Ureter (tissue), 1 donor: ENCODE measurements at places on chromosomes 11 and 22. TPM values are rescaled to one million over a fixed set of nuclear protein-coding genes. Genes with fewer than 3 reads are reported as not detected.

PANX2 gene
- 1.9 TPM for total RNA-seq

CNIH2 gene
- 2.2 TPM for total RNA-seq

IL17REL gene
- total RNA-seq: not detected

MYRF gene
- 4.7 TPM for total RNA-seq

RIMBP3B gene
- not detected for total RNA-seq

CACNA1I gene
- total RNA-seq: 0.75 TPM

KDELR3 gene
- 7.5 TPM for total RNA-seq

ACR gene
- total RNA-seq: 1.7 TPM

ZC3H12C gene
- total RNA-seq: 19.1 TPM

GLB1L3 gene
- not detected for total RNA-seq

RHOD gene
- 15.2 TPM for total RNA-seq

DNA sequence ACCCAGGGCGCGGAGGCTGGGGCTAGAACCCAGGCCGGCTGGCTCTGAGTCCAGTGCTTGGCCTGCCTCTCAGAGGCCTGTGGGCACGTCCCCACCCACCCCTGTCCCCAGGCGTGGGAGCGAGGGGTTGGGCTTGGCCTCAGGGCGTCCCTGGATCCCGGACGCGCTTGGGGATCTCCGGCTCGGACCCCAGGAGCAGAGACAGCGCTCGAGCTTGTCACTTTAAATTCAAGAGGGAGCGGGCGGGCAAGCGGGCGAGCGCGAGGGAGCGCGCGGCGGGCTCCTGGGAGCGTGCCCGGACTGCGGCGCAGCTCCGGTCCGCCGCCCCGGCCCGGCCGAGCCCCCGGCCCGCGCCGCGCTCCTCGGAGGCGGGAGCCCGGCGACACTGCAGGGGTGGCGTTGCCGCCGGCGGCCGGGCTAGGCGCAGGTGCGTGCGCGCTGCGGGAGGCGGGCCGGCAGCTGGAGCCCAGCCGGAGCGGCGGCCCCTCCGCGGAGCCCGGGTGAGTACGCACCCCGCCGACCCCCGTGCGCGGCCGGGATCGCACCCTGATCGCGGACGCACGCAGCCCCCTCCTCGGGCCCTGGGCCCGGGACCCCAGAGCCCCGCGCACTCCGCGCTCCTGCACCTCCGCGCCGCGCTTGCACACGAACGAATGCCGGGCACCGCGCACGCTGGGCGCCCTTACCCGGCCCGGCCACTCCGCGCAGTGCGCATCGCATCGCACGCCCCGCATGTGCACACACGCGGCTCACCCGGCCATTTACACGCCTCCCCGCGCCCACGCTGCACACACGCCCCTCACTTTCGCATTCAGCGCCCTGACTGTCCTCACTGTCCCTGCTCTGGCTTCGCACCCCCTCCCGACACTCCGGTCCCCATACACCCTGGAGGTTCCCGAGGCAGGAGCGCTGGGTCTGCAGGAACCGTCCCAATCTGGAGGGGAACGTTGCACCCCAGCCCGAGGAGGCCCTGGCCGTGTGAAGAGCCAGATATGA lies at the start of gene SYT12:
Gene SYT12, plus strand, starts transcription at position 174 of the 996 bp plus-strand sequence. CDS start 7,011 bp downstream, outside the sequence.
- DNase-seq: no peak

DNA sequence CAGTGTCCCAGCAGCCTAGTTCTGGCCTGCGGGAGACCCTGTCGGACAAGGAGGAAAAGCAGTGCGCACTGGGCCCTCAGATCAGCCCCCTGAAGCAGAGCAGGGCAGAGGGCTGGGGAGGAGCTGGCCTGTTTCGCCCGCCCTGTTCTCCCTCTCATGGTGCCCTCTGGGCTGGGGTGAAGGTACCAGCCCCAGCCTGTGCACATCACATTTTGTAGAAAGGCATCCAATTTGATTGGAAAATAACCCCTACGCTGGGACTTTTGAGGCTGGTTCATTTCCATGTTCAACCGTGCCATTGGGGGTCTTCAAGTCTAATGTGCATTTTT lies 832 bp upstream of the NAP1L4 start:
- no peak for DNase-seq

DNA sequence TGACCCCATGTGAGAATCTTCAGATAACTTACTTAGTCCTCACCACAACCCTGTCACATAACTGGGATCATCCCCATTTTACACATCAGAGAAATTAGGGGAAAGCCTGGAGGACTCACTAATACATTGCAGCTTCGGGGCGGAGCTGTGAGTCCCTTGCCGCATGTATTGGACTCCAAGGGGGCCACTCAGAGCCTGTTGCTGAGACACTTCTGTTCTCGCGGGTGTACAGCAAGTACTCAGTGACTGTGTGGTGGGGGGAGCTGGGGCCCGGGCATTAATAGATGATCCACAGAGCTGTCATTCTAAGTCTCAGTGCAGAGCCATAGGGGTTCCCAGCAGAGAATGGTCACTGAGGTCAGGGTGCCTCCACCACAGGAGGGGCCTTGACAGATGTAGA lies 13.5 kb downstream of the OAF start:
- DNase-seq: no peak

GRCh38 chr22:30717952-30718351 lies 23.3 kb downstream of the OSBP2 start:
- no peak for DNase-seq

GRCh38 chr11:130087294-130087926 lies 17.7 kb downstream of the APLP2 start:
- DNase-seq: no peak

- no peak for DNase-seq
Observed at GRCh38 chr11:64863391-64864060, 14.9 kb downstream of the EHD1 start.

DNA sequence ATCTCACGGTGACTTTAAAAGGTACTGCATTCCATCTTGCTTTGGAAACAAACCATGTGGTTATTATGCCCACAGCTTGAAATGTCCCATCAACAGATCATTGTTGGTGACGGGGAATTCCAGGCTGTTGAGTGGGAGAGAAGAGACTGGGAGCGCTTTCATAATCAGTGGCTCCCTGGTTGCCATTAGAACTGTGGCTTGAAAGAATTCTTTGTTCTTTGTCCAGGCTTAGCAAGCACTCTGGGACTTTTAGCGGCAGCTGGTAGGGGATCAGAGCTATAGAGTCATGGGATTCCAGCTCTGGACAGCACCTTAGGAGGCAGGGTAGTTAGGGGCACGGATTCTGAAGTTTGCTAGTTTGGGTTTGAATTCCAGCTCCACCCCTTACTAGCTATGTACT lies 22.0 kb downstream of the MMP20 start:
- DNase-seq: no peak

GRCh38 chr11:76698321-76699043 lies 27.9 kb upstream of the LRRC32 start:
- DNase-seq: no peak

- no peak for DNase-seq
Observed at GRCh38 chr11:102421261-102421660, 31.3 kb downstream of the TMEM123 start.

GRCh38 chr11:67264877-67265632 lies 1.2 kb upstream of the GRK2 start:
- peak; percentile 45 for DNase-seq

- DNase-seq: no peak
Observed at GRCh38 chr11:126990716-126991480, 9.7 kb downstream of the KIRREL3 start.

GRCh38 chr11:22458161-22458560 lies 120.0 kb downstream of the SLC17A6 start:
- no peak for DNase-seq

GRCh38 chr11:126640186-126640585 lies 284.7 kb downstream of the ST3GAL4 start:
- no peak for DNase-seq

GRCh38 chr11:13334034-13334786 lies 56.6 kb downstream of the BMAL1 start:
- no peak for DNase-seq

DNA sequence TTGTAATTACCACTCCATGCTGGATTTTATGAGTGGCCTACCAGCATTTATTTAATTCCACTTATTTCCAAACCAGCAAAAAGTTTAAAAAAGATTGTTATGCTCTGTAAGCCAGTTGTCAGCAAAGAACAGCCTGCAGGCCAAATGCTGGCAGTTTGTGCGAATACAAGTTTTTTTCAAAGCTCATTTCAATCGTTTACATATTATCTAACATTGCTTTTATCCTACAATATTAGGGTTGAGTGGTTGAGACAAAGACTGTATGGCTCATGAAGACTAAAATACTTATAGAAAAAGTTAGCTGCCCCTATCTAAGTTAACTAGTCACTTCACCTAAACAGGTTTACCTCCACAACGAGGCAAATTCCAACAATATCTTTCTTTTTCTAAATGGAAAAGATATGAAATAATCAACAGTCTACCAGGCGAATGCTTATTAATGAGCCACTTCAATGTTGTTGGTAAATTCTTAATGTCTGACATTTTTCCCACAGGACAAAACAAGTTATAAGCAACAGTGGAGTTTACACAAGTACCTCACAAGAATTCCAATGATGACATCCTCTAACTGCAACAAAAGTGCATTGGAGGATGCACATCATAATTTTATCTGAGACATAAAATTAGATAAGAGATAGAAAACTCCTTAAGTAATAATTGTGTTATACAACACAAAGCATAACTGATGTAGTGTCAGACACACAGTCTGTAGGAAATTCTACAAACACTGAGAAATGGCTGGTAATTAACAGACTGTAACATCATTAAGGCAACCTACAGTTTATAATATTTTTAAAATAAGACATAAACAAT lies 35.8 kb upstream of the POU2AF2 start:
- no peak for DNase-seq

GRCh38 chr22:46173152-46173551 lies 22.8 kb downstream of the PPARA start:
- no peak for DNase-seq

DNA sequence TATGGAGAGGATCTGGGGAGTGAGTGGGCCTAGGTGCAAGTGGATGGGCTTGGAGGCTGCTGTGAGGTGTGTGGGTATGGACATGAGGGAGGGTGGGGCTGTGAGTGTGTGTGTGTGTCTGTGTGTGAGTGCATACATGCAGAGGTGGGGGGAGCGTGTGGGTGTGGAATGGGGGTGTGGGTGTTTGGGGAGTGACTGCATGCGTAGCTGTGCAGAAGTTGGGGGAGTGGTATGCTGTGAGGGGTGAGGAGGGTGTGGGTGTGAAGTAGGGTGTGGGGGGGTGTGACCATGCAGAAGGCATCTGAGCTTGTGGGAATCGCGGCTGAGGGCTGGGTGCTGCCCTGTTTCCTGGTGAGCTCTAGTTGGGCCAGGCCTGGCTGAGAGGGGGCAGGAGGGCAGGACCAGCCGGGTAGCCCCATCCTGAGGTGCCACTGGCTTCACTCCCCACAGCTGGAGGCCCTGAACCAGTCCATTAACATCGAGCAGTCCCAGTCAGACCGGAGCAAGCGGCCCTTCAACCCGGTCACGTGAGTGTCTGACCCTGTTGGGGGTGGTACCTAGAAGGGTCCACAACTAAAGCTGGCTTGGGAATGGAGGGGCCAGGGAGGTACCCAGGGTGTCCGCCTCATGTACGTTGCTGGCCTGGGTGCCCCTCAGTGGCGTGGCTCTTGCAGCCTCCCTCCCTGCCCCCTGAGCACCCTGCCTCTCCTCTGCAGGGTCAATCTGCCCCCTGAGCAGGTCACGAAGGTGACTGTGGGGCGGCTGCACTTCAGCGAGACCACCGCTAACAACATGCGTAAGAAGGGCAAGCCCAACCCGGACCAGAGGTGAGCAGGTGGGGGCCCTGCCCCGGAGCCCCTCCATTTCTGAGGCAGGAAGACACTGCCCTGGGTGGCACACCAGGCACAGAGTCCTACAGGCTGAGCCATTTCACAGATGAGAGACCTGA lies 16.5 kb downstream of the TMEM258 start:
- no peak for DNase-seq

DNA sequence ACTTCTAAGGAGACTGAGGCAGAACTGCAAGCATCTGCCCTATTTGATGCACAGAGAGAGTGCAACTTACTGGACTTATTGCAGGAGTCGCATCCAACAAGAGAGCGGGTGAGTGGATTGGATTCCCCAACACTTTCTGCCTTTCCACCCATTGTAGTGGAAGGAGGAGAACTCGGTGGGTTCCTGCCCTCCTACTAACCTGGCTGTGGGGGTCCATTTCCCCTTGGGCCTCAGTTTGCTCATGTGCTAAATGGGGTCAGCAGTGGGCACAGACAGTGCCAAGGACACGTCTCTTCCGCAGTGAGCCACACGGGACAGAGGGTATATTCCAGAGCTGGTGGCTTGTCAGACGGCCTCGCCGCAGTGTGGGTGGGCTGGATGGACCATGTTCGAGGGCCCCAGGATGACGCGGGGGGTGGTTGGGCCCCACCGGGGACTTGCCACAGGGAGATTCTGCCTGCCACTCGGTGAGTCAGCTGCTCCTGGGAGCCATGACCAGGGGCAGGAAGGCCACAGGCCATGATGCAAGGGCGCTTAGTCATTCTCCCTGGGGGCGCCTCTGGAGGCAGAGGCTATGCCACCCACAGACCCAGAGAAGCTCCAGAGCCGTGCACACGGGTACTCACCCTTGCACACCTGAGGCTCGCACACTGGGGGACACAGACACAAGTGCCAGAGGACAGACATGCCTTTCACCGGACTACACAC lies 8.2 kb downstream of the ALX4 start:
- no peak for DNase-seq

GRCh38 chr11:113626736-113627135 lies 79.4 kb downstream of the TMPRSS5 start:
- no peak for DNase-seq

GRCh38 chr11:113885897-113886296 lies 10.5 kb upstream of the USP28 start:
- DNase-seq: no peak

GRCh38 chr11:129766898-129767604 lies 48.6 kb upstream of the TMEM45B start:
- no peak for DNase-seq

GRCh38 chr22:19206287-19206686 lies 27.8 kb upstream of the SLC25A1 start:
- DNase-seq: no peak

DNA sequence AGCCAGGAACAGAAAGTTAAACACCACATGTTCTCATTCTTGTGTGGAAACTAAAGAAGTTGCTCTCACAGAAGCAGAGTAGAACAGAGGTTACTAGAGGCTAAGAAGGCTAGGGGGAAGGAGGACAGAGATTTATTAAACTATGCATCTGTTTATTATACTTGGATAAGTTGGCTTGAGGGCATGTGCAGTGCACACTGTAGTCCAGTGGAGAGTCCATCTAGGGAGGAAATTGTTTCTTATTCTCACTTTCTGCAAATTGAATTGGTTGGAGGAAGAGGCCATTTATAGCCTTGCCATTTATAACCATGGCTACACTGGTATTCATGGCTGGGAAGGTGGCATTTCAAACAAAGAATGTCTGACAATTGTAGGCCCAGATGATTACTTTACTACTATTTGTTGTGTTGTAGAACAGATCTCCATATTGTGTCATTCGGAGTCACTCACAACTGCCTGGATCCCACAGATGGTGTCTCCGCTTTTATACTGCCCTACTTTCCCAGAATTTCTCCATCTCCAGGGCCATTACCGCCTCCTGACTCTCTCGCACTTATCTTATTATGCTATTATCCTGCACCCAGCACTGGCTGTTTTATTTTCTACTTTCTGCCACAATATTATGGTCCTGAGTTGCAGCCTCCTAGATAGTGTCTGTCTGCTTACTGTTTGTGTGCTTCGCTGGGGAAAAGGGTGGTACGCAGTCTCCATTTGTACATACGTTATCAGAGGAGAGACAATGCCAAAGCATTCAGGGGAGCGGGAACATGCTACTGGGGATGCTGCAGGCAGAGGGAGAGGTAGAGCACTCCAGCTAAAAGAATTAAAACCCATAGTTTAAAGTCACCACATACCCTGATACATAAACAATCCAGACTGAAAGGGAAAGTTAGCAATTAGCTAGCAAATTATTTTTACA lies 169.3 kb upstream of the BLID start:
- no peak for DNase-seq
